ENCODE measurements at places on chromosomes 2 and 18. TPM values are rescaled to one million over a fixed set of nuclear protein-coding genes. Genes with fewer than 3 reads are reported as not detected.

Gene ALPG
- 1.4 TPM for total RNA-seq

DNA sequence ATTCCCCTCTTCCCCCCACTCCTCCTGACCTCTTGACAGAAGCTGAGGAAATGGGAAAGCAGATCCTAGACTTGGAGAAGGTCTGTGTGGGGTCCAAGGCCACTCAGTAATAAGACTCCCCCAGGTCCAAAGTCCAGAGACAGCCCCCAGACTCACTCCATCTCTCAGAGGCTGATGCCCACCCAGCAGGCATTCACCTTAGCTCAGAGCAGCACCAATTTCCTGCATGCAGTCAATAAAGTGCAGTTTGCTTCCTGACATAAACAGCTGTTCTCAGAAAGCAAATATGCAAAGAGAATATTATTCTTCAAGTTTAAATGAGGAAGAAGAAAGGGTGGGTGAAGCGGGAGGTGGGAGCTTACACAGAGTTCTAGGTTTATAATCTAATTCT is 84.1 kb upstream of the RTN4 start:
- H3K27me3 ChIP-seq: no peaks in the 10 kb centered on the region
- DNase-seq: no peak
- H3K4me3 ChIP-seq: peak overlapping the region; percentile 19
- peaks cover 10% of the 10 kb centered on the region for H3K4me1 ChIP-seq

Gene ATP6V1C2
- total RNA-seq: 1.2 TPM

- H3K4me3 ChIP-seq: no peak overlapping the region
- H3K4me1 ChIP-seq: no peaks in the 10 kb centered on the region
- H3K27ac ChIP-seq: no peak overlapping the region
- H3K36me3 ChIP-seq: peaks cover 29% of the 10 kb centered on the region
Observed at GRCh38 chr2:185012643-185013042, 414.3 kb downstream of the ZNF804A start.

DNA sequence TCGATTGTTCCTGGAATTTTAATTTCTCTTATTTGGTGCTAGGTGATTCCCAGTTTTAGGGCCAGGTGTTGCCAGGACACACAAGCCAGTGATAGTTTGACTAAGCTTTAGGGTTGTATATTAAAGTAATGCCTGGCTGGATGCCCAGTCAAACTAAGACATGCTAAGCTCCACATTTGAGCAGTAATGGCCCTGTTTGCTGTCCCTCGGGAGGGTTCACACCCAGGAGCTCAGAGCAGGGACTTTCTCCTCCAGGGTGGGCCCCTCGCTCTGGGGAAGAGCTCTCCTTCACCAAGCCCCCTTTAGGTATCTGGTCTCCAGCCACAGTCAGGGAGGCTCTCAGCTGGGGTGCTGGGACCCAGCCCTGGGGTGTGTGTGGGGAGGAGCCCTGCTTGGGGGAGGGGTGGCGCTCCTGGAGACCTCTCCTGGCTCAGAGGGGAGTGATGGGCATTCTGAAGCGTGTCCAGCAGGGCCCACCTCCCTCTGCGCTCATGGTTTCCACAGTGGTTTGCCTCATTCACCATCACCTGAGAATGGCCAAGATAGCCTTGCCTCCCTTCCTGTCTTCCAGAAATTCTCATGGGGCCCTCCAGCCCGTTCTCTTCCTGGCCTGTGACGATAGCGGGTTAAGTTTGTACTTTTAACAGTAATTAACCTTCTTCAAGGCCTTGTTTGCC is 31.7 kb downstream of the INPP4A start:
- no peak overlapping the region for H3K27ac ChIP-seq
- no peak overlapping the region for H3K4me3 ChIP-seq
- no peaks in the 10 kb centered on the region for H3K36me3 ChIP-seq
- H3K4me1 ChIP-seq: no peaks in the 10 kb centered on the region

- H3K4me1 ChIP-seq: no peaks in the 10 kb centered on the region
- H3K36me3 ChIP-seq: peaks cover 5% of the 10 kb centered on the region
- no peak overlapping the region for H3K27ac ChIP-seq
- no peaks in the 10 kb centered on the region for H3K27me3 ChIP-seq
- DNase-seq: no peak
Observed at GRCh38 chr2:46096260-46096659, 200.9 kb upstream of the EPAS1 start.

- H3K4me1 ChIP-seq: no peaks in the 10 kb centered on the region
- H3K27me3 ChIP-seq: no peaks in the 10 kb centered on the region
- no peak for DNase-seq
- no peak overlapping the region for H3K27ac ChIP-seq
- no peak overlapping the region for H3K4me3 ChIP-seq
Observed at GRCh38 chr2:32128636-32129035, 37.0 kb upstream of the SLC30A6 start.

DNA sequence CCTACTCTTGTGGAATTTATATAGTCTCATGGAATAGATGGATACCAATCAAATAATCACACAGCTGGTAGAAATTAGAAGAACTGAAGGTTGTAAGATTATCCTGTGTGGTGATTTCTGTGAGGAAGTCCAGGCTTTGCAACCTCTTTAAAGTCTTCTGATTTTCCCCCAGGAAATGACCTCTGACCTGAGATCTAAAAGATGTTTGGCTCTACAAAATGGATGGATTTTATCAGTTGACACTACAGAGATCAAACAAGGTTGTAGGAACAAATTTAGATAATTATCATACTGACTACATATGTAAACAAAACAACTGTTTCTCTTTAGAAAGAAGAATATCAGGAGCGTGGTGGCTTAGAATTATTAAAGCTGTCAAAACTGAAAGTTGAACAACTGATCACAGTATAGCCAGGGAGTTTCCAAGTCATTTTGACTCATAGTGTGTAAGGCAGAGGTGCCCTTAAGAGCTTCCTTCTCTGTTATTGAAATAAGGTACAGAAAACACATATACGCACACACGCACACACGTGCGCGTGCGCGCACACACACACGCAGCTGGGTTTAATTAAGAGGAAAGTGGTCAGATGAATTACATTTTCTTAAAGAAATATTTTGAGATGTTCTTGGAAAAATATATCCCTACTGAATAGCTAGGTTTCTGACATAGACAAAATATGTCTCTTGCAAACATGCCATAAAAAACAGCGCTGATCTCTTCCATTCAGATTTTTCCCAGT is 35.5 kb upstream of the PELI1 start:
- no peak overlapping the region for H3K4me3 ChIP-seq
- no peaks in the 10 kb centered on the region for H3K27me3 ChIP-seq
- no peak overlapping the region for H3K27ac ChIP-seq
- no peak for DNase-seq
- H3K36me3 ChIP-seq: no peaks in the 10 kb centered on the region
- H3K4me1 ChIP-seq: no peaks in the 10 kb centered on the region

DNA sequence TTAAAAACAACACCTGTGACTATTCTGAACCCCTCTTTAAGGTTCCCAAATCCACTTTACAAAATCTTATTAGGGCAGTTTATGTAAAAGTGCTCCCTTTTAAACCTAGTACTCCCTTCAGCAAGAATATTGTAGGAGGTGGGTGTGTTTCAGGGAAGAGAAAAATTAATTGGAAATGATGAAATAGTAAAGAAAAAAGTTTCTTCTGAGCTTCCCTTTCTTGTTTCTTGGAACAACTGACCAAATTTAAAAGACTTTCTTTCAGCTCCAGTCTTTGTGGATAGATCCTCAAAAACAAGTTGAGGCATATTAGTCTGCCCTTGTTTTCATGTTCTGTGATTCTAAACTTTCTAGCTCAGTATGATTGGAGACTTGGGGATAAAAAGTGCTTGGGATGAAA is 3.0 kb downstream of the VWA3B start:
- H3K27me3 ChIP-seq: peaks cover 6% of the 10 kb centered on the region
- no peak overlapping the region for H3K4me3 ChIP-seq
- no peaks in the 10 kb centered on the region for H3K36me3 ChIP-seq
- no peak for DNase-seq

Gene OTX1
- total RNA-seq: 0.13 TPM

Gene MAP3K19
- not detected for total RNA-seq

Gene APLF
- 3.7 TPM for total RNA-seq

DNA sequence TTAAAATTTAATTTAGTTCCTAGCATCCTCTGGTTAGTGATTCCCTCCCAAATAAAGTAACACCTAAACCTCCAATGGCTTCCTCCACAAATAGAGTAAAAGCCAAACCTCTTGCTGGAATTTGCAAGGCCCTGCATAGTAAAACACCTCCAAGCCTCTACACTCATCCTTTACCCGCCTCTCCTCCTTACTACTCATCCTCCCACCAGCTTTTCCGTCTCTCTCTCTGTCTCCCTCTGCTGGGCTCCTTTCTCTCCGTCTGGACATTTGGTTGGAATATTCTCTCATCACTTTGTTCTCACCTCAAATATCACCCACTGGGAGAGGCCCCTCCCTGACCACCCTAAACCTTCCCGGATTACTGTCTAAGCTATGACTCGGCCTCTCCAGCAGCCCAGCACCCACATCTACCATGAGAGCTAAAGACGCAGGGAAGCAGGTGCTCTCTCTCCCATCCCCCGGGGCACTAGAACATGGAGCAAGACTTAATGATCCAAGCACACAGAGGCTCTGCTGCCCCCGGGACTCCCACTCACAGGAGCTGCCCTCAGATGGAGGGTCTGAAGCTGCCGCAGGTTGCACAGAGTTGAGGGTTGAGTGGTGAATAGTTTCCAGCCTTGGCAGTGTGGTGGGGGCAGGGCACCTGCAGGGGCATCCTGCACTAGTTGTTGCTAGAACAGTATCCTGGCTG is 167.2 kb downstream of the FBXO15 start:
- H3K27me3 ChIP-seq: no peaks in the 10 kb centered on the region
- H3K27ac ChIP-seq: no peak overlapping the region

Gene GNLY
- not detected for total RNA-seq

- H3K4me3 ChIP-seq: peak overlapping the region; percentile 92
- H3K27ac ChIP-seq: no peak overlapping the region
Observed at GRCh38 chr18:49560624-49561288, 1.1 kb upstream of the LIPG start.
